Stimulated activated CD8-positive, alpha-beta memory T cell treated with anti-CD3 and anti-CD28 coated beads, Interleukin-4, amount 100 ng/mL, for 48 hours (primary cell): ENCODE measurements at places on chromosomes 11 and 22.

DNA sequence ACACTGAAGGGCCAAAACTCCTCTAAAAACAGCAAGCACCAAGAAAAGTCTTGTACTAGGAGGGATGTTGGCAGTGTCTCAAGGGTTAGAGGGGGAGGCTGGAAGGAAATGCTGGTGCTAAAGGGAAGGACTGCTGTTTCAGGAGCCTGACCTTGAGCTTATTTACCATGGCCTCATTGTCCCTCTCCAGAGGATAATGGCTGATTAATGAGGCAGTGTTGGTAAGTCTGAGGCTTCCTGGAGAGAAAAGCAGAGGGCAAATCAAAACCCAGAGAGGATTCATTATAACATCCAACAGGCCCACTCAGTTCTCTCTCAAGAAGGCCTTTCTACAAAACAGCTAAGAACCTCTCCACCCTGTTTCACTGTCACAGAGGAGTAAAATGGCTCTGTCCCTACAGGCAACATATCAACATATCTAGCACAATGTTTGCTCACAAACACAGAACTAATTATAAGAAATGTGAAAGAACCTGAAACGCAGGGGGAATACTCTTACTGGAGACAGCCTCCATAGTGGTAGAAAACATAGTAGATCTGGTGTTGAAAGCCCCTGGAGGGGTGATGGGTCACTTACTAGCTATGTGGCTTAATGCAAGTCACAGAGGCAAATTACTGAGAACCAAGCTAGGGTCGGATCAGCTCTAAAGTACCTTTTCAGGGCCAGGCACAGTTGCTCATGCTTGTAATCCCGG is 31.4 kb downstream of the NUMA1 start:
- no peak for DNase-seq

DNA sequence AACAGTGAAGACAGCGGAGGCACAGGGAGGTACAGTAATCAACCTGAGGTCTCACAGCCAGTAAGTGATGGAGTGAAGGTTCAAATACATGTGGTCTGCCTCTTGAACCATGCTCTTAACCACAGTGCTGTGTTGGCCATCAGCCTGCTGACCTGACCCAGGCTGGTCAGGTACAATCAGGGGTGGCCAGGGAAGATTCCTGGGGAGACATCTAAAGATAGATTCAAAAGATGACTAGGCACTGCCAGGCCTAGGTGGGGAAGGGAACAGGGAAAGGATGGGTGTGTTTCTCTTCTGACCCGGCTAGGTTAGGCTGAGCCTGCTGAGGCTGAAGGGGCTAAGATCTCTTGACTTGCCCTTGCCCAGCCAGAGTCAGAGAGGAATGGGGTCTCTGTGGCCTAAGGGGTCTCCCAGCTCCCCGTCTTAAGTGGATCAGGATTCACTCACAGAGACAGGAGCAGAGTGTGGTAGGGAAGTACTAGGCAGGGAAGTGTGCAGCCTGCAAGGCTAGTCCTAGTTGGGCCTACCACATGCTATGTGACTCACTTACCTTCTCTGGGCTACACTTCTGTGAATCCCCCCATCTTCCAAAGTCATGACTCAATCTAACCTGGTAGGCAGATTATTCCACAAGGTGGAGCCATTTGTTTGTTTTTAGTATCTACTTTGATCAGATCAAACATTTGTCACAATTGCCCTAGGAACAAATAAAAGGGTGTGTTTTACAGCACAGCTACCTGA is 10.4 kb upstream of the SREBF2 start:
- peak; percentile 51 for DNase-seq

DNA sequence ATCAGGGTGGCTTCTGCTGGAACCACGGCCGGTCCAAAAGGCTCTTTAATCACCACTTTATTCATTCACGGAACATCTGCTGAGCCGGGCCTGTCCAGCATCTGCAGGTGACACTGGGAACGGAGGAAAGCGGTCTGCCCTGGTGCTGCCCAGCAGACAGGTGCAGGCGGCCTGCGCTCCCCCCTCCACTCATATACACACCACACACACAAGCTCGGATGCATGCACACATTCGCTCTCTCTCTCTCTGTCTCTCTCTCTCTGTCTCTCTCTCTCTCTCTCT is 736.9 kb downstream of the BRD1 start:
- DNase-seq = no peak

DNA sequence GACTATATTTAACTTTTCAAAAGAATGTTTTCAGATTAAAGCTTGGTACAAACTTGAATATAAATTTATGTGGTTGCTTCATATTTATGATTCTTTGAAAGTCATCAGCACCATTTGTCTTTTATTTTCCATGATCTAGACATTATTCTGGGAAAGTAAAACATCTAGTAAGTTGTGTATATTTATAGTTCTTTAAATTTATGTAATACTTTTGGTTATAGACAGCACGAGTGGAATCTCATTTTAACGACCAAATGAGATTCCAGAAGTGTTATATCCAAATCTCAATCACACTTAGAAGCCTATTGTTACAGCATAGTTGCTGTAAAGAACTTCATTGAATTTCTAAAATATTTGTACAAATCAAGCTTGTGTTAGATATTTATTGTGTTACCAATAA is 212.3 kb downstream of the DDX10 start:
- no peak for DNase-seq

GRCh38 chr22:25942856-25943411 is 200.9 kb downstream of the MYO18B start:
- DNase-seq = no peak

- no peak for DNase-seq
Observed at GRCh38 chr11:113256431-113257202, 57.8 kb upstream of the TTC12 start.

- DNase-seq = no peak
Observed at GRCh38 chr11:110434952-110435779, 5.4 kb downstream of the FDX1 start.

- DNase-seq = no peak
Observed at GRCh38 chr11:78576549-78577097, 2.0 kb upstream of the NARS2 start.

DNA sequence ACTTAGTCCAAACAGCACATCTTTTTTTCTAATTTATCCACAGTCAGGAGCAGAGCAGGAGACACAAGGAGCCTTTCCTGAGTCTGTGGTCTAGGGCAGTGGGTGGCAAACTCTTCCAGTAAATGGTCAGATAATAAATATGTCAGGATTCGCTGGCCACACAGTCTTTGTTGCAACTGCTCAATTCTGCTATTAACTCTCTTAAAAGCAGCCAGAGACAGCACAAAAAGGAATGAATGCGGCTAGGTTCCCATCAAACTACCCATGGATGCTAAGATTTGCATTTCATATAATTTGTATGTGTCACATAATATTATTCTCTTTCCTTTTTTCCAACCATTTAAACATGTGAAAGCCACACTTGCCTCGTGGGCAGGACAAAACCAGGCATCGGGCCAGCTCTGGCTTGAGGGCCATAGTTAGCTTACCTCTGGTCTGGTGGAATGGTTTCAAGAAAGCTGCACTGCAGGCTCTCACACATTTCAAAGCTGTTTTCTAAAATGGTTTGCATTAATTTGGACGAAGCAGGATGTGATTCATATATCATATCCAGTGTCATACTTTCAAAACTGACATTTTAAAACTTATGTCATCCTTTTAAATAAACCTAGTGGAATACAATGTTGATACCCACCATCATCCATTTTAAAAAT is 64.7 kb upstream of the CD5 start:
- DNase-seq = no peak

- DNase-seq = no peak
Observed at GRCh38 chr11:71491940-71492339, 35.1 kb upstream of the KRTAP5-7 start.

- DNase-seq = no peak
Observed at GRCh38 chr11:73789279-73789670, 1.6 kb downstream of the MRPL48 start.
